Midbrain (tissue), 1 donor: ENCODE measurements at places on chromosomes 4 and X.

DNA sequence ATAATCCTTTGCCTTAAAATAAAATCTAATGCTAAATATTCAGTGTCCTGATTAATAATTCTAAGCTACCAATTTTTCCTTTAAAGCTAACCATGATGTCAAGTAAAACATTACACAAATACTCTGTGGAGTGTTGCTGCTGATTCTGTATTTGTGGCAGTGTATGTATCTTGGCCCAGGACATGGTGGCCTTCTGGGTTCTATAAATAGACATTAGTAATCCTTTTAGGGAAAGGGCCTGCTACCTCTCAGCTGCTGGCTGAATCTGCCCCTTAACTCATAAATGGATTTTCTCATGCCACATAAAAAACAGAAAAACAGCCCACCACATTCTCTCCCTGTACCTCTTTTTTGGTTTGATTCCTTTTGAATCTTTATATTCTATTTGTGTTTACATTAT, 1.2 kb upstream of the XK start:
- no peak for DNase-seq

- peak; percentile 15 for DNase-seq
Measured at GRCh38 chr4:123649250-123649644, 252.7 kb downstream of the SPRY1 start.

GRCh38 chr4:160142579-160142978, 1039.7 kb downstream of the RAPGEF2 start:
- no peak for DNase-seq

DNA sequence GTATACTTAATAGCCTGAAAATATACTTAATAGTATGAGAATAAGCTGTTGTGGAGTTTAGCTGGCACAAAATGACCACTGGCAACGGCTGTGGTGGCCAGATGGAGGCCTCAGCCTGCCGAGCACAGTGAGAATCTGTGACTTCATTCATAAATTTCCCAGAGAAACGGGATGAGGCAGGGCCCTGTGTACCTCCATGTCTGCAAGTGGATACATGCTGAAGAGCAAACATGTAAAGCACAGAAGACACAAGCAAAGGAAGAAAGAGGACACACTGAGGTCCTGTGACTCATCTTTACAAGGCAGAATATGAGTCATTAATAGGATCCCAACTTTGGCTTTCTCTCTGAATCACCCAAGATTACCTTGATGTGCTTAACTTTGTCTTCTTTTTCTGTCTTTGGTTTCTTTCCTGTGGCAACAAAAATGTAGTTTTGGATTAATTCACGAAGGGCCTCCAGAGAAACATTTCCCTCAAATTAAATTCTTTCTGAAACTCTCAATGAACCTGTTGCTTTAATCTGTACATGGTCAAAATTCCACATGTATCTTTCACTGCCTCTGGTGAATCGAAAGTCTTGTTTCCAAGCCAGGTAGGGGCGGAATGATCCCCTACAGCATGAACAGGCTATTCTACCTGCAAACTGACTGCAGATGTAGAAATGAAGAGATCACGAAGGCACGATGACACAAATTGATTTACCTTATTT, 56.4 kb downstream of the IRF2 start:
- DNase-seq = peak; percentile 68

DNA sequence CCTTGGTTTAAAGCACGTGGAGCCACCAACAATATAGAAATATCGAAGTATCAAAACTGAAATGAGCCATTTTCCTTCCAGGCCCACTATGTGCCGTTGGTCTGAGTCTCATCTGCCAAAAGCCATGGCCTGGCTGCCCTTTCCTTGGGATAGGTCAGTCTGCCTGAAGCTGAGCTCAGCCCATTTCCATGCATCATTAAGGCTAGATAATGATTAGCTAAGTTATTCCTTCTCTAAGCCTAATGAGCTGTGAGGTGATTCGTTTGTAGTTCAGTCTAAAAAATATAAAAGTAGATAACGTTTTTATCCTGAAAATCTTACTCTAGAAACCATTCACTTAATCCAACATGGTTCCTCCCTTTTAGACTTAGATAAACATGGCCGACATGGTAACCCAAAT, 936.2 kb upstream of the LCORL start:
- DNase-seq = no peak

- DNase-seq = no peak
Measured at GRCh38 chr4:83504996-83505395, 20.1 kb upstream of the ABRAXAS1 start.

DNA sequence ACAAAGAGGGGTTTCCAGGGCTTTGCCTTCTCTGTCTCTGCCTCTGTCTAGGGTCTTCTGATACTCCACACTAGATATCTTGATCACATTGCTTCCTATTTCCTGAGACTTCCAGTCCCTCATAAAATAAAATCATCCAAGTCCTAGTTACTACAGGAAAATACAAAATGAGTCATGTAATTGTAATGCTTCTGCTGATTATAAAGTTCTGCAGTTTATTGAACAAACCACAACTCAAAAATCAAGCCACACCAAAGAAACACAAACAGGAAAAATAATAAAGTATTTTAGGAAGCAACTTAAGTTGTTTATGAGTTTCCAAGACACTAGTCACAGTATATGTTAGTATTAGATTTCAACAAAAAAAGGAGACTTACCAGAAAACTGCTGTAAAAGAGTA, 695.1 kb upstream of the GALNTL6 start:
- DNase-seq = no peak

DNA sequence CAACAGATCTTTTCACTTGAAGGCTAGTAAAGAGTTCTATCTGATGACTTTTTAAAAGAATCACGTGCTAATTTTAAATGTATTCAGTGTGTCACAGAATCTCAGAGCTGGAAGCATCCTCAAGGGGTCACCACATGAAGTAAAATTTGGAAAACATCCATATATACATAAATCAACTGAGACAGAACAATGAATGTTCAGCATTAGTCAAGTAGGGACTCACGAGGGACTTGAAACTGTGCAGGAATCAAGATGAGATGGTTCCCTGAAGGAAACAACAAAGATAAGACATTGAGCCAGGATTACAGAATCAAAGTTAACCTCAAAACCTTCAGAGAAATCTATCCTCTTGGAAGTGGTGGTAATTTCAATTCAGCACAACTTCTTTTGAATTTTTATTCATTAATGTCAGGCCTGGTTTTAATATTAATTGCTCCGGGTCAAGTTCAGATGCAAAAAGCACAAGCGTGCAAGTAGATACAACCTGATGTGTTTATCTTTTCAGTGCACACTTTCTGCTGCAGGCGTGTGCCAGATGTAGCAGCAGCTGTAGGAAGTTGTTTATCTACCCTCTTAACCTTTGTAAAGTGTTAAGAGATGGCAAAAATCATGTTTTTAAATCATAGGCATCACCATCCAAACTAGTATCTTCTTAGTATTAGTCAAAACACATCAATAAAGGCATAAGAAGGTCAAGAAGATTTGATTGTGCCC, 87.7 kb upstream of the SRD5A3 start:
- DNase-seq = no peak

DNA sequence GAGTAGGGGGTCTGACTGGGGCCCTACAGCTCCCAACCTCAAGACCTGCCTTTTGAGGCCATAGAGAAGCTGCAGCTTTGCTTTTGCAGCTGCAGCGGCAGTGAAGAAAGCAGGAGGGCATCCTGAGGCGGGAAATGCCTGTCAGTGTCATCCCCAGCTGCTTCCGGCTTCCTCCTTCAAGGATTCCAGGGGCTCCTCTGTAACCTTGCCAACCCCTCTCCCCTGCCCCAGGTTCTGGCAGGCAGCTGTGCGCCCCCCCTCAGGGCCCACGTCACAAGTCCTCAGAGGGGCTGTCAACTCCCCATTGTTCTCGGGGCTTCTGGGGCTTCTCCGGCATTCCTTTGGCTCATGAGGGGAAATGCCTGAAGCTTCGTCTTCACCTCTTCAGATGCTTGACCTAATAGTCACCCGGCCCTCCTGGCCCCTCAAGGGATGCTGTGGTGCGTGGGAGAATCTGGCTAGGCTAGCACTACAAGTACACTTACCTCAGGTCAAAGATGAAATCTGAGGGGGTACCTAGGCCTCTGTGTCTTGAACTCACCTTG, 31.9 kb downstream of the APLN start:
- DNase-seq = no peak

DNA sequence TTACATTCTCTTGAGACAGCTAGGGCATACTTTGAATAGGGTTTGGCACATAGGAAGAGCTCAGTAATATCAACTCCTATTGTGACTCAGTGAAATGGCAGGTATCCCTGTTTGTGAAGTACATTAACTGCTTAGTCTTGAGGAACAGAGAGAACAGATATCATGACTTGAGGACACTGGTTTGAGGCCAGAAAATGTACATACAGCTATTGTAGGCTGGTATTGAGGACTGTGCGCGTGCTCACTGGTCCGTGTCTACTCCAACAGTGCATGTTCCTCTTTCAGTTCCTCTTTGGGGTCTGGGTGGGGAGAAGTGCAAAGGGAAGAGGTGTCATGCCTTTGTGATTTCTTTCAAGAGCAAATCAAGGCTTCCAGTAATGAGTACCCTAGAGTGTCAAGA, 34.6 kb upstream of the TBC1D9 start:
- DNase-seq = peak; percentile 5
